CD8-positive, alpha-beta memory T cell (primary cell): ENCODE measurements at places on chromosomes 4 and X.

- no peaks in the 10 kb centered on the region for H3K4me1 ChIP-seq
- DNase-seq = no peak
- H3K27ac ChIP-seq = no peak overlapping the region
- no peak overlapping the region for H3K4me3 ChIP-seq
- H3K36me3 ChIP-seq = no peaks in the 10 kb centered on the region
- no peaks in the 10 kb centered on the region for H3K27me3 ChIP-seq
Observed at GRCh38 chr4:80219301-80220025, 22.2 kb downstream of the PRDM8 start.

- H3K4me1 ChIP-seq = no peaks in the 10 kb centered on the region
- H3K4me3 ChIP-seq = no peak overlapping the region
- H3K27me3 ChIP-seq = no peaks in the 10 kb centered on the region
Observed at GRCh38 chr4:136012220-136012619, 1520.1 kb downstream of the PCDH18 start.

GRCh38 chr4:143391895-143392294 is 55.2 kb downstream of the GAB1 start:
- no peak overlapping the region for H3K27ac ChIP-seq
- H3K27me3 ChIP-seq = no peaks in the 10 kb centered on the region
- H3K4me1 ChIP-seq = no peaks in the 10 kb centered on the region
- no peak overlapping the region for H3K4me3 ChIP-seq

DNA sequence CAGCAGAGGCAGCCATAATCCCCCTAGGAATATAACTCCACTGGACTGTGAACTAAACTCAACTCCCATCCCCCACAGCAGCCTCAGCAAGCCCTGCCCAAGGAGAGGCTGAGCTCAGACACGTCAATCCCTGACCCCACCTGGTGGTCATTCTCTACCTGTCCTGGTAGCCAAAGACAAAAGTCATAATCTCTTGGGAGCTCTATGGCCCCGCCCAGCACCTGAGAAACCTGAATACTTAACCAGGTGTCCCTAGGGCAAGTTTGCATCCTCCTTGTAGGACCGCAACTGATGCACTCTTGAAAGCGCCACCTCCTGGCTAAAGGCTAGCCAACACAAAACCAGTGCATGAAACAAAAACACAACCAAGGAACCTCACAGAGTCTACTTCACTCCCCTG is 18.4 kb downstream of the CT47B1 start:
- H3K27me3 ChIP-seq = no peaks in the 10 kb centered on the region
- no peaks in the 10 kb centered on the region for H3K36me3 ChIP-seq
- no peak for DNase-seq
- no peak overlapping the region for H3K4me3 ChIP-seq
- no peaks in the 10 kb centered on the region for H3K4me1 ChIP-seq

GRCh38 chr4:110014233-110014632 is 101.5 kb downstream of the EGF start:
- no peaks in the 10 kb centered on the region for H3K36me3 ChIP-seq
- no peak for DNase-seq
- no peaks in the 10 kb centered on the region for H3K4me1 ChIP-seq
